ENCODE measurements at places on chromosomes 2 and 18. TPM values are rescaled to one million over a fixed set of nuclear protein-coding genes. Genes with fewer than 3 reads are reported as not detected.

DSC2 gene
- 29.8 TPM for total RNA-seq

BBS5 gene
- total RNA-seq = 1.6 TPM

HOXD12 gene
- 0.17 TPM for total RNA-seq

CYP27A1 gene
- total RNA-seq = 9.3 TPM

- H3K4me3 ChIP-seq = no peak overlapping the region
- no peak overlapping the region for H3K27ac ChIP-seq
- peaks cover 25% of the 10 kb centered on the region for H3K4me1 ChIP-seq
- H3K36me3 ChIP-seq = no peaks in the 10 kb centered on the region
- no peaks in the 10 kb centered on the region for H3K27me3 ChIP-seq
These were observed 70.5 kb upstream of the PPP1CB start for GRCh38 chr2:28681158-28681571.

GRCh38 chr2:119819846-119820245 is 60.1 kb downstream of the PTPN4 start:
- H3K36me3 ChIP-seq = peaks cover 26% of the 10 kb centered on the region
- H3K4me1 ChIP-seq = peaks cover 28% of the 10 kb centered on the region
- H3K27me3 ChIP-seq = no peaks in the 10 kb centered on the region
- H3K27ac ChIP-seq = no peak overlapping the region
- DNase-seq = no peak
- no peak overlapping the region for H3K4me3 ChIP-seq

DNA sequence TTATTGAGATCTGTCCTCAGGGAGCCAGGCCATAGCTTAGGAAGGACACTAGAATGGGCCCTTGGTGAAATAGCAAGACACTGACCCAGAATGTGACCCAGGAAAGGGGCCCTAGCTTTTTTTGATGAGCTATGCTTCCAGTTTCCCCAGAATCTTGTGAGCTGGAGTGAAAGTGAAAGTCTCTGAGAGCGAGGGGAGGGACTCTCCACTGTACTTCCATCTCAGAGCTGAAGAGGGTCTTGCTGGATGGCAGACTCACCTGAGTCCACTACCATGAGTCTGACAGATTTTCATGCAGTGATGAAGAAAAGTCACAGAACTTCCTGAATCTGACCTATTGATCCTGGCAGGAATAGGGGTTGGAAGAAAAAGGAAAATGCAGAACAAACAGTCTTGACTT is 3.1 kb downstream of the ARHGAP25 start:
- DNase-seq = no peak
- peaks cover 8% of the 10 kb centered on the region for H3K4me1 ChIP-seq
- H3K4me3 ChIP-seq = no peak overlapping the region
- no peak overlapping the region for H3K27ac ChIP-seq
- no peaks in the 10 kb centered on the region for H3K27me3 ChIP-seq
- no peaks in the 10 kb centered on the region for H3K36me3 ChIP-seq

- no peak for DNase-seq
- H3K36me3 ChIP-seq = peaks cover 7% of the 10 kb centered on the region
- no peaks in the 10 kb centered on the region for H3K4me1 ChIP-seq
- no peak overlapping the region for H3K4me3 ChIP-seq
- H3K27ac ChIP-seq = no peak overlapping the region
These were observed 21.5 kb downstream of the DTNB start for GRCh38 chr2:25651782-25652455.

DNA sequence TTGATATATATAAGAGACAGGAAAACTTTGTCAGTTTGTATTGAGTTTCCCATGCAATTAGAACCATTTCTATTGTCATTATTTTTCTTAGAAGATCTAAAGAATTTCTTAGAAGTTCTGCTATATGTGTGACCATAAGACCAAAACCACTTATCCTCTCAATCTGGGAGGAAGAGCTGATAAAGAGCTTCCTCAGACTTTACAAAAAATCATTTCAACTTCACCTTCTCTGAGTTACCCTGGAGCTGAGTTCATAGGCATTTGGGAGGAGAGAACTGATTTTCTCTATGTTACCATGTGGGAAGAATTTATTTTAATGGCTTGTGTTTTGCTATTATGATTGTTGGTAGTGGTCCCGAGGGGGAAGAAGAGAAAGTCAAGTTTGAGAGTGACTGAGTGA is 329.3 kb downstream of the GPD2 start:
- no peak overlapping the region for H3K27ac ChIP-seq
- H3K4me1 ChIP-seq = 0 out of 2 replicates have a peak, but pooled peaks cover 2% of the 10 kb centered on the region
- peaks cover 14% of the 10 kb centered on the region for H3K36me3 ChIP-seq
- DNase-seq = no peak
- no peak overlapping the region for H3K4me3 ChIP-seq

- no peaks in the 10 kb centered on the region for H3K27me3 ChIP-seq
- H3K36me3 ChIP-seq = no peaks in the 10 kb centered on the region
- H3K27ac ChIP-seq = peak overlapping the region; percentile 23
- H3K4me1 ChIP-seq = peaks cover 98% of the 10 kb centered on the region
- H3K4me3 ChIP-seq = no peak overlapping the region
These were observed 19.3 kb downstream of the BCL11A start for GRCh38 chr2:60534052-60534685.

DNA sequence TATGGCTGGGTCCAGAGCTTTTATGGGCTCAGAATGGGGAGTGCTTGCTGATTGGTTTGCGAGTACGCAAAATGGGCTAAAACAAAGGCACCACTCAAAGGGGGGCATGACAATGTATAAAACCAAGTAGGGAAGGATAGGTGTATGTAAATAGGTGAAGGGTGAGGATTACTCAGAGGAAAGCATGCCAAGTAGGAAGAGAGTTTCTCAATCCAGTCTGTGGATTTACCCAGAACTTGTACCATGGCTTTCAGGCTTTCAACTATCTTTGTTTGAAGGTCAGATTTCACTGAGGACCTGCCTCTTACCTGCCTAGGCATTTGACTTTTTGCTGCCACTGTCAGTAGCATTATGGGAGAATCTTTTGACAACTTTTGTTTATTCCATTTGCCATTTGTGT is 92.3 kb downstream of the RAB3GAP1 start:
- no peaks in the 10 kb centered on the region for H3K27me3 ChIP-seq
- no peak overlapping the region for H3K27ac ChIP-seq
- no peak for DNase-seq
- H3K36me3 ChIP-seq = peaks cover 51% of the 10 kb centered on the region
- H3K4me1 ChIP-seq = peaks cover 9% of the 10 kb centered on the region
- H3K4me3 ChIP-seq = no peak overlapping the region
